Activated T-helper 1 cell treated with anti-CD3 and anti-CD28 coated beads, Interleukin-2, amount 50 U/mL, for 16 hours (primary cell): ENCODE measurements at places on chromosomes 2 and 18.

- DNase-seq = no peak
Measured at GRCh38 chr2:215808996-215809395, 204.4 kb downstream of the MREG start.

DNA sequence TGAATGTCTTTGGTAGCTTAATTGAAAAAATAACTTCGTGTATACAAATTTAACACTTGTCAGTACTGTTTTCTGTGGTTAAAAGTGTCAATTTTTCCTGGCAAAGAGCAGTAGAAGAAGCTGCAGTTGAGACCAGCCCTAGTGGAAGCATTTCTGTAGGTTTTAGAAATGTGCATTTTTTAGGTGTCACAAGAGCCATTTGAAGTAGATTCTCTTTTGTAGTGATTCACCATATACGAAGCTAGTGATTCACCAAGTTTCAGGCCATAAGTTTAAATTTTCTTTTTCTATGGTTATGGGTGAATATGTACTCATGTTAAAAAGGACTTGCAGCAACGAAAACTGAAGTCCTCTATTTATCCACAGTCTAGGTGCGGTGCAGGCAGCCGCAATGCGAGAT lies 4.2 kb downstream of the NABP1 start:
- no peak for DNase-seq

GRCh38 chr2:195721042-195721441 lies 64.0 kb downstream of the SLC39A10 start:
- no peak for DNase-seq

GRCh38 chr2:44137872-44138551 lies 30.7 kb upstream of the PPM1B start:
- no peak for DNase-seq

DNA sequence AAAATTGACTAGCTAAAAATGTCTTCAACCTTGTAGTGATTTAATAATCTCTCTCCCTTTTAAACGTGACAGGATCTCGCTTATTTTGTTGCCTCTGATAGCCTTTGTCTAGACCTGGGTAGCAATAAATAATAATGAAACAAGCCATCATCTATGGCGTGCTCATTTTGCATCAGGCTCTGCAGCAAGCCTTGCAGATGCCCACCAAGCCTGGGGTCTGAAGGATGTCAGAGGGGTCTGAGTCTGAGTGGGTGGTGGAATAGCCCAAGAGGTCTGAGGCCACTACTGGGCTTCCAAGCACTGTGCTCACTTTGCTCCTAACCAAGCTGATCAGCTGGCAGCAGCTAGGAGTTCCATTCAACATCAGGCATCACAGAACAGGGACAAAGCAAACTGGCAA lies 109.4 kb downstream of the GYPC start:
- DNase-seq = no peak

DNA sequence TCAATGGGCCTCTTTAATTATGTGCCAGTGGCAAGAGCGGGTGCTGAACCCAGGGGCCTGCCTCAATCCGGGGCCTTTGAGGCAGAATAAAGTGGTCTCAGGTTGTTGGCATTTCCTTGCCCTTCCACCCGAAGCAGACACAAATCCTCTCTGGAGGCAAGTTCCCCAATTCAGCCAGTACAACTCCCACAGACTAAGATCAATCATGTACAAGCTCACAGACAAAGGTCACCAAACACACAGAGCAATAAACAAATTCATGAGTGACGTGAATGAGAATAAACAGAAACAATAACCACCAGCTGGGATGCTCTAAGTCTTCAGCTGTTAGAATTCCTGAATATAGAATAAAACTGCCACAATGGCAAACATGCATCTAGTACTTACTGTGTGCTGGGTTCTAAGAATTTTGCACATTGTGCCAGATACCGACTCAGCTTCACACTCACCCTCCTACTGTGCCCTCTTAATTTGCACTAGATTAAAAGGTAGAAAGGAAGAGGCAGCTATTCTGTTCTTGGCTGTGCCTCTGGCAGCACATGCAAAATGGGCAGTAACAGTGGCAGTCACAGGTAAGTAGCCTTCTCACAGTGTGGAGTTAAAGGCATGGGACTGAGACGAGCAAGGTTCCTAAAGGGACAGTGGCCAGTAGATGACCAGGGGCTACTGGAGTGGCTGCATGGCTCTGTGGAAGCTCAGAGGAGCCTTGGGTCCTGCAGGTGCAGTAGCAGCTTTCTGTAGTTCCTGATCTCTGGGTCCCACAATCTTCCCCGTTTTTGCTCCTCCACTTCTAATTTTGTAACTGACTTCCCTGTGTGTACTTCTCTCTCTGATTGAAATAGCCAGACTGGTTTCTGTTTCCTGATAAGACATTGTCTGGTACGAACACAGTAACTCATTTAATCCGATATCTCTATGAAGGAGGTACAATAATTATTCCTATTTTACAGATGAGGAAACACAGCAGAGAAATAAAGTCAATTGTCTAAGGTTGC lies 34.6 kb upstream of the IL1B start:
- DNase-seq = no peak

- no peak for DNase-seq
Measured at GRCh38 chr2:143333168-143333791, 204.1 kb downstream of the ARHGAP15 start.

- DNase-seq = no peak
Measured at GRCh38 chr2:69774984-69775982, 33.3 kb downstream of the ANXA4 start.

- DNase-seq = no peak
Measured at GRCh38 chr2:129710670-129711495, 268.6 kb upstream of the RAB6C start.

- no peak for DNase-seq
Measured at GRCh38 chr2:134149904-134150303, 104.0 kb upstream of the MGAT5 start.

GRCh38 chr2:161020437-161020836 lies 139.8 kb upstream of the TANK start:
- no peak for DNase-seq

DNA sequence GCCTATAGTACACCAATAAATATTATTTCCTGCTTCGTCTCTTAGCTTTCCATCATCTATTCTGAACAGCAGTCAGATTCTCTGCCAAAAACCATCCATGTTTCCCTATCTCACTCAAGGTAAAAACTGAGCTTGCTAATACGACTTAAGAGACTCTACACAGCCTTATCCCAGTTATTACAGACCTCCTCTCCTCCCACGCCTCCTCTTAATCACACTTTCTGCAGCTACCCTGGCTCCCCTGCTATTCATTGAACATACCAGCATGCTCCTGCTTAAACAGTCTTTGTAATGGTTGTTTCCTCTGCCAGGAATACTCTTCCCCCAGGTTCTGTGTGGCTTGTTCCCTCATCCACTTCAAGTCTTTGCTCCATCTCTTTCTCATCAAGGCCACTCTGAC lies 81.5 kb downstream of the PDE1A start:
- DNase-seq = no peak

- DNase-seq = no peak
Measured at GRCh38 chr2:75367401-75367800, 168.1 kb upstream of the TACR1 start.

- DNase-seq = no peak
Measured at GRCh38 chr2:70385966-70386595, 84.2 kb upstream of the FAM136A start.

DNA sequence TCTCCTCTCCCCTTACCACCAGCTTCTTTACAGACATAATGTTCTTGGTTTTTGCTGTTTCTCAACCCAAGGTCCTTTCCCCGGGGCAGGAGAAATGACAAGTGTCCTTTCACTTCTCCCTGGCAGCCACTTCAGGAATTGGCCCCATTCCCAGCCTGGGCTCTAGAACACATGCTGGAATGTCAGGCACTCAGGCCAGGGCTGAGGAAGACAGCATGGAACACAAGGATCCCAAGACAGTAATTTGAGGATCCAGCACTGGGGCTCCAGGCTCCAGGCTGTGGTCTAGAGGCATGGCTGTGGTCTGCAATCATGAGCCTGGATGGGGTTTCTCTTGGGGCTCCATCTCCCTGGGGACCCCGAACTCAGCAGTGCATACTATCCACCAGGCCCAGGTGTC lies 201.4 kb downstream of the CELF4 start:
- DNase-seq = no peak

GRCh38 chr2:25322312-25322711 lies 19.4 kb downstream of the DNMT3A start:
- DNase-seq = no peak

DNA sequence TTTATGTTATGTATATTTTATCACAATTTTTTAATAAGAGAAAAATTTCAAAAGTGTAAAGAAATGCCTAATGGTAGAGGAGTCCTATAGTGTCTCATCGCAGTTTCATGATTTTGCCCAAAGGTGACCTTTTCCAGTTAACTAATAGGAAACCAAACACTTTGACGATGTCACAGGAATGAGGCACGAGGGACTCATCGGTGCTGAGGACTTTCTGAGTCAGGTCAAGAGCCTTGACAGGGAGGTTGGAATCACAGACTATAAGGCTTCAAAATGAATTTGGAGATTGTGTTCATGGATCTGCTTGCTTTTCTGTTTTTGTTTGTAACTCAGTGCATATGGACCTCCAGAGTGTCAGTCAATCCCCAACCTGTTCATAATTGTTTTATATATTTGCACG lies 15.1 kb upstream of the RTTN start:
- no peak for DNase-seq

DNA sequence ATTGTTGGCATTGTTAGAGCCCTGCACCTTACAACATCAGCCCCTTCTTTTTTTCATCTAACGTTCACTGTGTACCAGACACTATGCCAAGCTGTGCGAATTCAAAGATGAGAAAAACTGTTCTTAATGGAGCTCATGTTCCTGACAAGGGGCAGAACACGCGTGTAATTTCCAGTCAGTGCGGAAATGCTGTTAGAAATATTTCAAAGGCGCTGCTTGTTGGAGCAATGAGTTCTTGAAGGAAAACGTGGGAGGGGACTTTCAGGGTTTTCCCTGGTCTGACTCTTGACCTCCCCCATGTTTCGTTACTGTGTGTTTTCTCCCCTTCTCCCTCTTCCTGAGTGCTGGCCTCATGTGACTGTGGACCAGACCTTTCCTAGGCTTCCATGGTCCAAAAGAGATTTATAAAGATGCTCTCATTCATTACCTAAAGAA lies 1.5 kb downstream of the MTHFD2 start:
- DNase-seq = no peak

- no peak for DNase-seq
Measured at GRCh38 chr2:177670791-177671535, 278.4 kb downstream of the AGPS start.

DNA sequence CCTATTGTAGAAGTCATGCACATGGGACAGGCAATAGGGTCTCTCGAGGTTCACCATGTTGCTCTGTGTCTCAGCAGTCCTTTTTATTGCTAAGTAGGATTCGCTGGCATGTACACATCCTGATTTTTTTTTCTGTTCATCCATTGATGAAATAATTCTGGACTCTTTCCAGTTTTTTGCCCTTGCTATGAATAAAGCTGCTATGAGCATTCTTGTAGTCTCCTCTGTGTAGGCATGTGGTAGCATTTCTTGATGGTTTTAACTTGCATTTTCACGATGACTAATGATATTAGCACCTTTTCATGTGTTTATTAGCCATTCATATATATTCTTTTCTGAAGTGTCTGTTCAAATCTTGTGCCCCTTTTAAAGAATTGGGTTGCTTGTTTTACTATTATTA lies 65.8 kb upstream of the EDAR start:
- DNase-seq = no peak

DNA sequence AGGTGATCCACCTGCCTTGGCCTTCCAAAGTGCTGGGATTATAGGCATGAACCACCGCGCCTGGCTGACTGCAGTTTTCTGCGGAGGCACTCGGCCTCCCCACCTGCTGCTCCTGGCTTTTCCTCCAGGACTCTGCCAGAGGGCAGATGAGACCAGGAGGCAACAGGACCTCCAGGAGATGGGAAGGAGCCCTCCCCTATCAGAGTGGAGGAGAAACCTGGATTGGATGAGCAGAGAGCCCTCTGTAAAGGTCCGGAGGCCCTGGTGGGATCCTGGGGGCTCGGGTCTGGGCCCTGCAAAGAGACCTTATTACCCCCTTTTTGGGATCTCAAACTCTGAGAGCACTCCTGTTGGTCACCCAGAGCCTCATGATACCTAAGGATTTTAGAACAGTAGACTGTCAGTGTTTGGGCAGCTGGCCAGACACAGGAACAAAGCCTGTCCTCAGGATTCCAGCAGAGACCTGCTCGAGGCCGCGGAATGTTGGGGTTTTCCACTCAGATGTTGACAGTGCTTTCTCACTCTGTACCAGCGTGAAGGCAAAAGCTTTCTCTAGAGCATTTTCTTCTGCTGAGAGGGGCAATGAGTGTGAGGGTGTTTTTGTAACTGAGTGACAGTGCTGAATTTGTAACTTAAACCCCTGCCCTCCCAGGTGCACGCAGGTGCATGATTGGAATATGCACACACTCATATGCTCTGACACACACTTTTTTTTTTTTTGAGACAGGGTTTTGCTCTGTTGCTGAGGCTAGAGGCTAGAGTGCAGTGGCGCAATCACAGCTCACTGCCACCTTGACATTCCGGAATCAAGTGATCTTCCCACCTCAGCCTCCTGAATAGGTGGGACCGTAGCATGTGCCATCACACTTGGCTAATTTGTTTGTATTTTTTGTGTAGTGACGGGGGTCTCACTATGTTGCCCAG lies 48.4 kb downstream of the NPPC start:
- no peak for DNase-seq

GRCh38 chr2:140905083-140905781 lies 1225.6 kb downstream of the LRP1B start:
- no peak for DNase-seq

- DNase-seq = no peak
Measured at GRCh38 chr2:215439980-215440512, 4.2 kb upstream of the FN1 start.

DNA sequence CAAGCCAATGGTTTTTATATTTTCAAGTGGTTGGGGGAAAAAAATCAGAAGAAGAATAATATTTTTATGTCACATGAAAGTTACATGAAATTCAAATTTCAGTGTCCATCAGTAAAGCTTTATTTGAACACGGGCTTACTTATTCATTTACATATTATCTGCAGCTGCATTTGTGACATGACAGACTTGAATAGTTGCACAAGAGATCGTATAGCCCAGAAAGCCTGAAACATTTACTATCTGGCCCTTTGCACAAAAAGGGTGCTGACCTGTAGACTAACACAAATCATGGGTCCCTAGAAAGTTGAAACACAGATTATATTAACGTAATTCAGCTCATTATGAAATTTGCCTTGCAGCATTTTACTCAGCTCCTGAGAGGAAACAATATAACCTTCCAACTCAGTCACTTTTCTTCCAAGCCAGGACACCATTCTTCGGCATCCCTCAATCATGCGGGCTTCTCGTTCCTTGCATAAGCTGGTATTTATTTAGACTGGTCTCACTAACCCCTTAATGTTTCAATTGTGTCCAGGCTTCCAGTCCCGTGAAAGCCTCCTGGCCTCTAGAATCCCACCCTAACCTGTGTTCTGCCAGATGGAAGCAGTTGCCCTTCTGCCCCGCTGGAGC lies 402.7 kb downstream of the SETBP1 start:
- DNase-seq = no peak

GRCh38 chr2:14231391-14231898 lies 401.1 kb upstream of the LRATD1 start:
- DNase-seq = no peak

- DNase-seq = no peak
Measured at GRCh38 chr2:20617081-20617575, 33.8 kb downstream of the HS1BP3 start.

DNA sequence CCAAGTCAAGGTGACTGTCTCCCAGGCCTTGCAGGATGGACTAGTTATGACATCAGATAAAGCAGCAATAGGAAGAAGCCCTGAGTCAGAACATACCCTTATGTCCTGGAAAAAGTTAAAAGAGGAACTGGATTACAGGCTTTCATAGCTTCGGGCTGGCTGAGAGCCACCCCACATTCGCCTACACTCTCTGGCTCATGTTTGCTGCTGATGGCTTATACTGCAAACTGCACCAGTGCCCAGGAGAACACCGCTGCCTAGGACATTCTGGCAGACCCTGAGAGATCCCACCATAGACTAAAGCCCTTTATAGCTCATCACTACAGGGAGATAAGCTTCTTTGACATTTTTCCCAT lies 20.3 kb downstream of the SLC8A1 start:
- no peak for DNase-seq
